ENCODE measurements at places on chromosomes 16 and 17. TPM values are rescaled to one million over a fixed set of nuclear protein-coding genes. Genes with fewer than 3 reads are reported as not detected.

- H3K36me3 ChIP-seq: no peaks in the 10 kb centered on the region
- no peaks in the 10 kb centered on the region for H3K4me1 ChIP-seq
- no peak within 1 kb of the TSS for H3K27ac ChIP-seq
- no peaks in the 10 kb centered on the region for H3K27me3 ChIP-seq
- H3K4me3 ChIP-seq: no peak within 1 kb of the TSS
Measured at GRCh38 chr16:2816751-2817339, at the start of gene PRSS21. Gene PRSS21 (plus strand): TSS chr16:2817237. CDS start chr16:2817269, 32 bp downstream.

DNA sequence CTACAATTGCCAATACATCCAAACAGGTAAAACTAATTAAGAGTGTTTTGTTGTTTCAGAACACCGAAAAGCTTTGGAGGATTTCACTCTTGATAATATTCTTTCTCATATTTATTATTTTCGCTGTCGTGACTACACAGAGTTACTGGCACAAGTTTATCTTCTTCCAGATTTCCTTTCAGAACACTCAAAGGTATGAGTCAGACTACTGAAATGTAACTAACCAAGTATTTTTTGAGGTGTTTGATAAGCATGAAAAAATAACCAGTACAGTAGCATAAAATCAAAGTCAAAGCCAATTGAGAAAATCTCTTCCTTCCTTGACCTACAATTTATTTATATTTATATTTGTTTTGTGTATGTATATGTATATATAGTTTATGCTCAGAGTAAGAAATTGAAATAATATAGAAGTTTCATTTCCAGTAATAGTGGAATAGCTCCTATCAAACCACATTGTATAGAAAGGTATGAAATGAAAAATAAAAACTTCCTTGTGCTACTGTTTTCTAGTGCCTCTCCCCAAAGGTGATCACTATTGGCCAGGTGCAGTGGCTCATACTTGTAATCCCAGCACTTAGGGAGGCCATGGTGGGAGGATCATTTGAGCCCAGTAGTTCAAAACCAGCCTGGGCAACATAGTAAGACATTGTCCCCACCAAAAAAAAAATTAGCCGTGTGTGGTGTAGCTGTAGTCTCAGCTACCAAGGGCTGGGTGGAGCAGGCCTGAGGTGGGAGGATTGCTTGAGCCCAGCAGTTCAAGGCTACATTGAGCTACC lies 10.9 kb downstream of the RAD51C start:
- DNase-seq: no peak
- H3K4me3 ChIP-seq: no peak overlapping the region
- H3K27me3 ChIP-seq: no peaks in the 10 kb centered on the region

- DNase-seq: no peak
- H3K27me3 ChIP-seq: no peaks in the 10 kb centered on the region
- H3K4me1 ChIP-seq: no peaks in the 10 kb centered on the region
- no peak overlapping the region for H3K27ac ChIP-seq
Measured at GRCh38 chr16:19885451-19886072, 914 bp upstream of the GPRC5B start.

SERPINF2 gene
- total RNA-seq: 0.32 TPM
